ENCODE measurements at places on chromosomes 11 and 22.
A peak's percentile ranks its signal among the peaks of the same experiment; 100 is the strongest.

- DNase-seq: no peak
These were observed 107.1 kb downstream of the GAB2 start for GRCh38 chr11:78310500-78310909.

GRCh38 chr22:49426098-49426497 is 401.6 kb downstream of the BRD1 start:
- DNase-seq: no peak

DNA sequence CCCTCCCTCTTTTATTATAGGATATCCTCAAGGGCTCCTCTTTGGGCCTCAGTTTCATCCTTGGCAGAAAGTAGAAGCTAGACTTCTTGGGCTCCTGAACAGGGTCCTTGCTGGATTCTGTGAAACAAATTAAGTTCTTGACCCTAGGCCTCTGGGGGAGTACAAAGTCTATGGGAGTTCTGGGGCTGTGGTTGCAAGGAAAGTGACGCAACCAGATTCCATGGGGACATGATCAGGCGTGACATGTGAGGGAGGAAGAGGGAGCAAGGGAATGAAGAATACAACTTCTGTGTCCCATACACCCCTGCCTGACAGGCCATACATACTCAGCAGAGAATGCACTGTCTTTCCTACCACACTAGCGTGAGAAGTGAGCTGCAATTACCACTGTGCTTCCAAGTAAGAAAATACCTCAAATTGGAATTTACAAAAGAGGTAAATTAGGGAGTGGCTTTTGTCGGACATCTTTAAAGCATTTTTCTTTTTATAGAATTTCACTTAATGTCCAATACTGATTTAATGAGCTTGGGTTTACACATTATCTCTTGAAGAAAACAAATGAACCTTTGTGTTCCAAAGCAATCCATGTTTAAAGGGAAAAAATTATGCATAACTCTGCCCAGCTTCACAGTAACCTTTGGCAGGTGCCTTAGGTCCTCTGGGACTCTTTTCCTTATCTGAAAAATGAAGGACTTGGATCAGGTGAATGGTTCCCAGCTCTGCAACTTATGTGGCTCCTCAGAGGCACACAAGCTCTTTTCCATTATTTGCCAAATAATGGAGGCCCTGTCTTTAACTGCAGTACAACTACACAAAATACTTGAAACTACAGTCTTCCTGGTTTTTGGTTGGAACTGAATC is 38.9 kb downstream of the LIMK2 start:
- no peak for DNase-seq

GRCh38 chr11:9341638-9342178 is 27.3 kb upstream of the TMEM41B start:
- DNase-seq: no peak

DNA sequence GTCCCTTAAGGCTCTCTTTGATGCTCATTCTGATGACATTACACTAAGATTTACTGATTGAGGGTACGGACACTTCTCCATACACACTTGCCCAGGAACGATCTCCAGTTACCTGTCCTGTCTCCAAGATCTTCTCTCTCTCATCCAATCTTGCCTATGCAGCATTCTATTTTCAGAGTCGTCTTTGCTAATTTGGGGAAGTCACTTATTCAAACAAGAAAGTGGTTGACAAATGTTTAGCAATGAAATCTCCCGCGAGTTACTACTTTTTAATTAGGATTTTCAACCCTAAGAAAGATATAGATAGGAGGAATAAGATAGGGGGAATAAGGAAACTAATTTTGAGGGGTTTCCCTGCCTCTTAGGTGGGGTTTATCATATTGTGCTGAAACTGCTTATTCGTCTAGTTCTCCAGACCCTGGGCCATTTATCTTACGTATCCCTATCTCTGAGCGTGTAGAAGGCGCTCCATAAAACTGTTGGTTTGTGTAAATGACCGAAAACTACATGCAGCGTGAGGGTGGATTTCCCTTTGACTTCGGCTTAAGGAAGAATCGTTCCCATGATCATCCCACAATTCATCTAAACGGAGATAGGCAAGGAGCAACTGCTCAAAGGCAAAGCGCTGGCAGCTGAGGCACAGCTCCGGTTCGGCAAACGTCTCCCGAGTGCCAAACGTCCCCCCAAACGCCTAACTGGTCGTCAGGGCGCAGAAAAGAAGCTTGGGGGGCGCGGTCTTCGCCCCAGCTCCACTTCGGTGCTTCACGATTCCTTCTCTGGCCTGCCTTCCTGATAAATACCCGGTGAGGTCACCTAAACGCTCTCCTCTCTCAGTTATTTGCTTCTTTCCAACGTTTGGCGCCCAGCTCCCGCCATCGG is 804 bp downstream of the APIP start:
- DNase-seq: peak; percentile 42

- no peak for DNase-seq
These were observed 24.8 kb upstream of the THY1 start for GRCh38 chr11:119447664-119448242.

Measured in NCI-H1092 (cell line).